ENCODE measurements at places on chromosomes 6 and 20.

- DNase-seq, result peak; percentile 88
Measured at GRCh38 chr20:64255361-64256281, at the start of gene PCMTD2. TSS of gene PCMTD2 (plus strand) at chr20:64255748. CDS start at chr20:64259966, 4,218 bp downstream.

- no peak for DNase-seq
Measured at GRCh38 chr6:31581434-31582229, 592 bp downstream of the LTB start.

DNA sequence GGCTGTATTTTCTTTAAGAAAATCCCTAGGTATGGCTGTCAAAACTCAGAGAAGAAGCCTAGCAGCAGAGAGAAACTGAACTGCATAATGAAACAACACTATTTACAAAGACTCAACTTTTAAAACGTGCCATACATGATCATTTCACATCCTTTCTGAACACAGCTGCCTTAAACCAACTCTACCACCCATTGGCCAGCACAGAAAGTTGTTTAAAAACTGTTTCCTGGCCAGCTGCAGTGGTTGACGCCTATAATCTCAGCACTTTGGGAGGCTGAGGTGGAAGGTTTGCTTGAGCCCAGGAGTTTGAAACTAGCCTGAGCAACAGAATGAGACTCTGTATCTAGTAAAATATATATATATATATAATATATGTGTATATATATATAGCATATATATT lies 336.4 kb upstream of the SOX4 start:
- no peak for DNase-seq

DNA sequence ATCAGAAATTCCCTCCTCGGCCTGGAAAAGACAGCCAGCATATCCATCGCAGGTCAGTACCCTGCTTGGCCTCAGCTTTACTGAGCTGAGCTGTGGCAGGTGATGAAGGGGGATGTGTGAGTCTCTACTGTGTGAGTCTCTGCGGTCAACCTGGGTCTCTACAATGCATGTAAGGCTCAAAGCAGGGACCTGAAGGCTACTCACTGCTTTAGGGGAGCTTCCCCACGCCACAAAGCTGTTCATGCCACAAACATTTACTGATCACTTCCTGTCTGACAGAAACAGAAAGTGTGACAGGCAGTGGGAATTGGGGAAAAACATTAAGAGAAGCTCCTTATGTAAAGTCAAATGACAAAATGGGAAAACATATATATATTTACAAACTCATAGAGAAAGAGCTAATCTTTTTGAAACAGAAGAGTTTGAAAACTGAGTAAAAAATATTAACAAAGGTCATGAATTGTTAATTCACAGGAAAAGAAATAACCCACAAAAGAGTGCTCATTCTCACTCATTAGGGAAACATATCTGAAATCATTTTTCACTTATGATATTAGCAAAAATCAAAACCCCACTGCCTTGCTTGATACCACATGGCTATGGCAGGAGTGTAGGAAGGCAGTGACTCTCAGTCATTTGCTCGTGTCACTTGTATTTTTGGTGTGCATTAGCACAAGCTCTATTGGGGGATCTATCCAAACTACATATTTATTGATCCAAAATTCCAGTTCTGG lies 5.8 kb downstream of the BTN3A3 start:
- DNase-seq, result no peak

- no peak for DNase-seq
Measured at GRCh38 chr20:50969435-50969834, 10.8 kb downstream of the MOCS3 start.

DNA sequence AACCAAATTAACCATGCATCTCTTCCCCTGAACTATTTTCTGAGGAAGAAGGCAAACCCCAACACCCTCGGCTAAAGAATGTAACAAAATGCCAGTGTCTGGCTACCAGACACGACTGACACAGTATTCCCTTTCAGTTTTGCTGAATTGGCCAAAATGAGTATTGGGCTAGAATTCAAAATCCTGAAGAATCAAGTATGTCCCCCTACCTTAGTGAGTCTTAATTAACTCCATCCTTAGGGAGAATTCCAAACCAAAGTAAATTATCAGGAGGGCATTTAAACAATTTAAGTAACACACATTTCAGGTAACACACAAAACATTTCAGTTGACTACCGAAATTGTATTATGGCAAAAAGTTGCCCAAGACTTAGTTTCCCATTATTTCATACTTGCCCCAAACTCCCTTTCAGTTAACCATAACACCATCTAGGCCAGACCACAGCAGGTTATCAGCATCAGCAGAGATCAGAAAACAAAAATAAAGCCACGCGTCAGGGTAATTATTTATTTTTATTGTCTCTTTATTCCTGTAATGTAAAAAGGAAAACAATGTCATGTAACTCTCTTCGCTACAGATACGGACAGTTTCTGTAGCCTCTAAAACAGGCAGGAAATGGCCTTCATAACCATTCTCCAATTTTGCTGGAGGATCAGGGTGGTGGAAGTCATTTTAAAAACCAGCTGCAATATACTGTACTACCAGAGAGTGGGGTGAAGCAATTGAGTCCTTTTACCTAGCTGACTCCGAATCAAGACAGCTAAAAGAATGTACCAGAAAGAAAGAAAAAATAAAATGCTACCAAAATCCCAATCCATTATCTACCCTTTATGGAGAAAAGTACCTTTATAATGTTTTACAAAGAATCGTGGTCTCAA lies 1.9 kb downstream of the SNX5 start:
- DNase-seq, result peak; percentile 51

GRCh38 chr6:145096846-145097245 lies 638.5 kb downstream of the EPM2A start:
- DNase-seq, result peak; percentile 4

- DNase-seq, result no peak
Measured at GRCh38 chr20:7596541-7596940, 343.7 kb downstream of the HAO1 start.

GRCh38 chr6:80366714-80367113 lies 260.2 kb downstream of the BCKDHB start:
- DNase-seq, result no peak

DNA sequence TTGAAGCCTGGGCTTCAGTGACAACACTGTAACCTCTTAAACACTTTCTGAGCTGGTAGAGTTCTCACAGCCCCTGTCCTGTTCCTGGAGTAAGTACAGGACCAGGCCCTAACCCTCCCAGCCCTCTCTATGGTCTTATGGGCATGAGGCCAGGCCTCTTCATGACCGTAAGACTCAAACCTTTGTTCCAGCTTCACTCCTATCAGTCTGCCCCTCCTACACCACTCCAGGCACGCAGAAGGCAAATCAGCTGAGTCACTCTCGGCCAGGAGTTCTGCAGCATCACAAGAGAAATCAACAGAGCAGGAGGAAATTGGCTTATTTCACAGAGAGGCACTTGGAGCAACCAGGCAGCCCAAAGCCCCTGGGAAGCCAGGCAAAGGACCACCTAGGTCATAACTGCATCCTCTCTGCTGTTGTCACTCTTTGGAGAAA lies 25.3 kb upstream of the CHD6 start:
- peak; percentile 51 for DNase-seq

- no peak for DNase-seq
Measured at GRCh38 chr6:45724027-45724426, 291.6 kb downstream of the CLIC5 start.

DNA sequence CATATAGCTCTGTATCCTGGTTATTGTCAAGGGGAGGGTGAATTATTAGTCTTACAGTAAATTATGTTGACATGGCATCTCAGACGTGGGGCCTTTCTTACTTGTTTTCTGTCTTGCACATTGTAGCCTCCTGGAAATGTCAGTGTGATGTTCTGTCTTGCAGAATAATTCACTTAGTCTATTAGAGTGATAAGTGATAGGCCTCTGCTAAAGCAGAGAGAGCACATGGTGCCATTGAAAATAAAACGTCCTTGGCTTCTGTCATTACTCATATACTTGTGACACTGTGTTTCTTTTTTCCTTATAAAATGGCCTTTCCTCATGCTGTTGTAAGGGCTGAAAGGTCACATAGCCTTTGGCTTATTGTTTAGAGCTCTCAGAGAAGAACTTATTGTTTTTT lies 531.0 kb downstream of the EPM2A start:
- DNase-seq, result no peak

GRCh38 chr20:58610071-58610800 lies 40.8 kb upstream of the STX16 start:
- DNase-seq, result no peak

- DNase-seq, result no peak
Measured at GRCh38 chr6:105507811-105508210, 104.9 kb upstream of the PREP start.

GRCh38 chr6:34877869-34878485 lies 9.9 kb downstream of the TAF11 start:
- no peak for DNase-seq

DNA sequence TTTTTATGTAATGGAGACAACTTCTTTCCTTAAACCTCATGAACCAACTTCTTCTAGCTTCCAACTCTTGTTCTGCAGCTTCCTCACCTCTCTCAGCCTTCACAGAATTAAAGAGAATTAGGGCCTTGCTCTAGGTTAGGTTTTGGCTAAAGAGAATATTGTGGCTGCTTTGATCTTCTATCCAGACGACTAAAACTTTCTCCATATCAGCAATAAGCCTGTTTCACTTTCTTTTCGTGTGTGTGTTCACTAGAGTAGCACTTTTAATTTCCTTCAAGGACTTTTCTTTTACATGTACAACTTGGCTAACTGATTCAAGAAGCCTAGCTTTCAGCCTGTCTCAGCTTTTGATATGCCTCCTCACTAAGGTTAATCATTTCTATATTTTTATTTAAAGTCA lies 596.1 kb upstream of the NRSN1 start:
- no peak for DNase-seq

- no peak for DNase-seq
Measured at GRCh38 chr20:48049641-48050040, 264.4 kb upstream of the SULF2 start.

DNA sequence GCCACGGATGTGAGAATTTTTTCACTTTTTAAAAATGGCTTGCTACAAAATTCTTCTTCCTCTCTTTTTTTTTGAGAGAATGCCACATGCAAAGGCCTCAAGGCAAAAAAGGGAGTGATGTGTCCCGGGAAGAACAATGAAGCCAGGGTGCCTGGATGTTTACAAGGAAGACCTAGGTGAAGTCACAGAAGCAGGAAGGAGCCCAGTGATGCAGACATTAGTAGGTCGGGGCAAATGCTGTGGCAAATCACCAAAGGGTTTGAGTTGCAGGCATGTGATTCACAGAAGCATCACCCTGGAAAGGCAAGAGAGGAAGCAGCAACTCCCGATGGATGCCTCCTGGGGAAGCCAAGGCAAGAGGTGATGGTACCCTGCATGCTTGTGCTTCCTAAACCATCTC lies 46.8 kb downstream of the FARS2 start:
- peak; percentile 87 for DNase-seq

DNA sequence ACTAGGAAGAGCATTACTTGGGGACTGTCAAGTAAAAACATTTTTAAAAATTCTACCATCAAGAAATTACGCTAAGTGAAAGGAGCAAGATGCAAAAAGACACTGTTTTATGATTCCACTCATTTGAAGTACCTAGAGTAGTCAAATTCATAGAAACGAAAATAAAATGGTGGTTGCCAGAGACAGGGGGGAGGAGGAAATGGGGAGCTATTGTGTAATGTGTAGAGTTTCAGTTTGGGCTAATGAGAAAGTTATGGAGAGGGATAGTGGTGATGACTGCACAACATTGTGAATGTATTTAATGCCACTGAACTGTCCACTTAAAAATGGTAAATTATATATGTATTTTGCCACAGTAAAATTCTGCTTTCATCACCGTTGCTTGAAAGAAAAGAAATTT lies 83.8 kb downstream of the UST start:
- no peak for DNase-seq

- DNase-seq, result peak; percentile 80
Measured at GRCh38 chr6:116011520-116011919, 49.2 kb downstream of the FRK start.

GRCh38 chr20:46975976-46976375 lies 81.3 kb downstream of the EYA2 start:
- DNase-seq, result no peak

- DNase-seq, result no peak
Measured at GRCh38 chr6:169857343-169858292, 106.2 kb downstream of the ERMARD start.

DNA sequence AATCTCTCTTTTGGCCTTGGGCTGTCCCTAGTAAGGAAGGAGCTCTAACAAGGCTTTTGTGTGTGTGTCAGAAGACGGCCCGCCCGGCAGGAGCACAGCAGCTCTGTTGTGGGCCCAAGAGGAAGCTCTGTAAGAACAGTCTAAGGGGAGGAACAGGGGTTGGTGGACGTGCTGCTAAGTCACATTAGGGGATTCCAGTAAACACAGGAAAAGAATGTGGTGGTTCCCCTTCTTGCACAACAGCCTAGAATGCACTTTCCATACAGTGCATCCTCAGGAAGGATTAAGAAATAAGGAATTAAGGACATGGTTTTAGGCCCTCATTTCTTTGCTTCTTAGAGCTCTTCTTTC lies 114.5 kb downstream of the RNF144B start:
- DNase-seq, result no peak
